ENCODE measurements at places on chromosomes 7 and 10. TPM values are rescaled to one million over a fixed set of nuclear protein-coding genes. Genes with fewer than 3 reads are reported as not detected.

GRCh38 chr10:96705134-96705533, 15.2 kb downstream of the PIK3AP1 start:
- DNase-seq = no peak

The C10orf67 gene
- not detected for total RNA-seq

The NAT16 gene
- not detected for total RNA-seq

DNA sequence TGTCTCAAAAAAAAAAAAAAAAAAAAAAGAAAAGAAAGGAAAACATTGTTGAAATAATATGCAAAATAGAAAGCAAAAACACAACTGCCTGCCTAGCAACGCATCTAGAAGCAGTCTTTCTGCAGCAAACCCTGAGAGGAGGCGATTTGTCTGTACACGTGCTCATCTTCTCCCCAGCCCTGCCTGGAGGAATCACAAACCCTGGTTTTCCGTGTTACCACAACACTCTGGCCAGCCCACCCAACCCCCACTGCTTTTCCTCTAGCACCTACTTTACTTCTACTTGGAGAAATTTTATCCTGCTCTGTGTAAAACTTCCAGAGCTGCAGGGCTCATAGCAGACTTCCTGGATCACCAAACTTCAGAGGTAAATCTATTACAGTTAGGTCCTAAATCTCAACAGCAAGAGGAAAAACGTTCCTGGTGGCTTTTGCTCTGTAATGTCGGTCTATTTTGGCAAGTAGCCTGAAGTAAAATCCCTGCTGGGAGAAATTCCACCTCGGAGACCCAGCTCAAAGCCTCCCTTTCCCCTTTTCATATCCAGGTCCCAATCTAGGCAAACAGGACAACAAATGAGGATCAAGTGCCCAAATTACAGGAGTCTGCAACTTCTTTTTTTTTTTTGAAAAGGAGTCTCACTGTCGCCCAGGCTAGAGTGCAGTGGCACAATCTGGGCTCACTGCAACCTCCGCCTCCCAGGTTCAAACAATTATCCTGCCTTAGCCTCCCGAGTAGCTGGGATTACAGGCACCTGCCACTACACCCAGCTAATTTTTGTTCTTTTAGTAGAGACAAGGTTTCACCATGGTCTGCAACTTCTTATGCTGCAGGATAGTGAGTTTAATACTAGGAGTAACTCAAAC, 91.6 kb downstream of the DNMBP start:
- DNase-seq = peak; percentile 84

GRCh38 chr7:69814421-69814962, 216.2 kb downstream of the AUTS2 start:
- DNase-seq = no peak

DNA sequence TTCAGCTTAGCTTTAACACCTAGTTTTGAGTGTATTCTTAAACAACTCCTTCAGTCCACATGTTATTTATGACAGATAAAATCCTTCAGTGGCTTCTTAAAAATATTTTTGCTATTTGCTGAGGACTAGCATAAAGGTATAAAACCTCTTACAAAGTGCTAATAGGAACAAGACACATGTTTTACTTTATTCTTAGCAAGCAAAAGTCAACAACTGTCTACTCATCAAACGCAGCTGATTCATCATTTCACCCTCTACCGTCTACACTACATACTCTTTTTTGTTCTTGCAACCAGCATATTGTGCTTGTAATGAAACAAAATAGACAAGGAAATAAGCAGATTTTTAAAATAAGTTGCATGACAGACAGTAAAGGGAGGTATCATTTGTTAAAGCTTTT, 319.7 kb downstream of the SNX13 start:
- DNase-seq = no peak

GRCh38 chr10:46091828-46092523, 45.9 kb upstream of the MSMB start:
- no peak for DNase-seq

The MINDY4 gene
- 2.7 TPM for total RNA-seq

- DNase-seq = no peak
Observed at GRCh38 chr10:24488631-24489030, 235.1 kb downstream of the ARHGAP21 start.

DNA sequence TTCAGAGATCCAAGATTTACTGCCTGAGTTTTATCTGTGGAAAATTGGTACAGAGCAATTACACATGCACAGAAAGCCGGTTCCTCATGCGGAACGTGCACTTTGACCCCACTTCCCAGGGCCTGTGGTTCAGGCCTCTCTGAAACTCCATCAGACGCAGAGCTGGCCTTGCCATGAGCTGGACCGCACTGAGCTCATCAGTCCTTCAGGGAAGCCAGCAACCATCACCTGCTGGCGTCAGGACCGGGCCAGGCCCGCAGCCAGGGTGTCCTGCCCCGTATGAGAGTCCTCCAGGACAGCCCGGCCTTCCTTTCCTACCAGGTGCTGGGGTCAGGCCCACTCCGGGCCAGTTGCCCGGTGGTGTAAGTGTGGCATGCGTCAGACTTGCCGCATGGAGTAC, 446.5 kb upstream of the FOXK1 start:
- no peak for DNase-seq

The KCND2 gene
- 0.17 TPM for total RNA-seq

The TRPV5 gene
- not detected for total RNA-seq

GRCh38 chr10:78736926-78737630, 331.7 kb upstream of the ZMIZ1 start:
- DNase-seq = no peak

The SPDYE2B gene
- total RNA-seq = not detected

DNA sequence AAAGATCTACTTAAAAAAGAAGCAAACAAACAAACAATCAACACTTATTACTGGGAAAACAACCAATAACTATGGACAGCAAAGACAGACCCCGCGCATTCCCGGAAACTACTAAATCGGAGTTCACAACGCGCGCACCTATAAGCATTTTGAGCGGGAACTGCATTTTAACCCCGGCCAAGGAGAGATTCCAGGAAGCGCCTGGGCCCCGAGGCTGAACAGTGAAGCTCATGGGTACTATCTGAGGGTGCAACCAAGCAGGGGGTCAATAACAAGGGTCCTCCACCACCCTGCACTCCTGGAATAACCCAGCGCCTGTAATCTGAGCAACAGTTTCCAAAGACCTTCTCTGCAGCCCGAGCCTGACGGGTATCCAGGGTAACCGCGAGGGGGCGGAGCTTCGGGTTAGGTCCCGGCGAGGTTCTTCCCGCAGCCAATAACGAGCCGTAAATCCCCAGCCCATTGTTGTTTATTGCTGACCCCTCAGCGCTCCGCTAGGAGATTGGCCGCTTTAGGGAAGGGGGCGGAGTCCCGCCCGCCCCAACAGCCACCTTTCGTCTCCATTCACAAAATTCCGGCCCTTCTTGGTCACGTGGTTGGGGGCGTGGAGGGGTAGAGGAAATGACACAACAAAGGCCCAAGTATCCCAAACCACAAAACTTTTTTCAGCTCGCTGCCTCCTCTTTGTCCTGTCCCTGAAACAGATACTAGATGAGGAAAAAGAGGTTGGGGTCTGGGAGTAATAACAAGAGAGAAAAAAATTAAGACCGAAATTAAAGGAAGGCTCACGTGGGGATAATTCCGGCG, 1.7 kb upstream of the ETV1 start:
- peak; percentile 97 for DNase-seq

- peak; percentile 37 for DNase-seq
Observed at GRCh38 chr10:22321924-22322640, 1.2 kb downstream of the BMI1 start.

The PNLIP gene
- total RNA-seq = not detected

DNA sequence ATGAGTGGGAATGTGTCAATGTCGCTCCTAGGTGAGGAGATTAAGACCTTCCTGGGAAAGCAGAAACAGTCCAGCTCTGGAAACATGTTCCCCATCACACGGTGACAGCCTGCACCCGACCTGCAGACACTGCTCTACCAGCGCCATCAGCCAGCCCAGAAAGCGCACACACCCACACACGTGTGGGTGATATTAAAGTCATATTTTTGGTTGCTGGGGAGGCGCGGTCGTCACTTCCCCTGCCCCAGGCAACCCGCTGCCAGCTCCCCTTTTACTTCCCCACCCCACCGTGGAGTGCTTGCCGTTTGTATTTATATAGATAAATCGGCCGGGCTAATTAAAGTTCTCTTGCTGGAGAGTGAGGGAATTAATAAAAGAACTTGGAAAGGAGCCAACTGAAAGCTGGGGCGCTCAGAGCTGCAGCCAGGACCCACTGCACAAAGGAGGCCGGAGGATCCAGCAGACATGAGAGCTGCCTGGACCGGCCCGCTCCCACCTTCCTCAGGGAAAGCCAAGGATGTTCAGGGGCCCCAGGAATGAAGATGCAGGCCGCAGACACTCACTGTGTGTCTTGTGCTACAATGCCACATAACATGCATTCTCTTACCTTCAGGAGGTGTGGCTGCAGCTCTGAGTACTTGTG, 145.2 kb upstream of the UNC5B start:
- no peak for DNase-seq

The NXPH1 gene
- total RNA-seq = not detected

DNA sequence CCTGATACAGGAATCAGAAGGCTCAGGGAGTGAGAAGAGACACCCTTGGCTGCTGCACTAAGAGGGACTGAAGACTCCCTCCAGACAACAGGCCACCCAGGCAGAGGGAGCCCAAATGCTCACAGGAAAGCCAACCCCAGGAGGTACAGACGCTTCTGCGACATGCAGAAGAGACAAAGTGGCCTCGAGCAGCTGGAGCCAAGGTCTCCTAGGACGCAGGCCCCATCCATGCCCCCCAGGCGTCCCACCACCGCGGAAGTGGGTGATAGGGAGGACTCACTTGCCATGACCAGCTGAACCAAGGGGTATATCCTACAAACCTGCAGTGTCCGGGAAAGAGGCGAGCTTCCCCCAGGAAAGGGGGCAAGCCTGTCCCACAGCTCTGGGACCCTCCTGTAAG, 56.9 kb downstream of the CTBP2 start:
- no peak for DNase-seq

The OR6V1 gene
- total RNA-seq = not detected

The RNF32 gene
- total RNA-seq = 0.23 TPM

- DNase-seq = no peak
Observed at GRCh38 chr10:32244421-32245207, 102.3 kb downstream of the EPC1 start.

GRCh38 chr10:42969147-42969546, 107.7 kb upstream of the RET start:
- no peak for DNase-seq

- no peak for DNase-seq
Observed at GRCh38 chr7:137890449-137890921, 43.7 kb upstream of the DGKI start.

- DNase-seq = no peak
Observed at GRCh38 chr10:58651040-58651439, 138.4 kb downstream of the BICC1 start.

The MAT1A gene
- total RNA-seq = not detected

The CD36 gene
- 171 TPM for total RNA-seq

DNA sequence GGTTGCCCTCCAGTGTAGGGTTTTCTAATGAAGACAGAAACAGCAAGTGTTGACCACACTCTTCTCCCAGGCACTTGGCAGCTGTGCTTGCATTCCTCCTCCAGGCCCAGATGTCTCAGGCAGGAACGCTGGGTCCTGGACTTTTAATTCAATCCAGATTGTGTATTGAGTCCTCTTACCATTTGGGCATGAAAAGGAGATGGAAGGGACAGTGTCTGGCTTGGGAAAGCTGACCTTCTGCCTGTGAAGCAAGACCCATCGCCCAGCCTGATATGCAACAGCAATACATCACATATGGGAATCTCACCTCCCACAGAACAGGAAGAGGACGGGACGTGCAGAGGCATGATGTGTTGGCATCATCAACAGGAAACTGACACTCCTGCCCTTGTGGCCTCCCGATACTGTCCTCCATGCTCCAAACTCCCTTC, 174.4 kb upstream of the LYZL2 start:
- DNase-seq = peak; percentile 34

DNA sequence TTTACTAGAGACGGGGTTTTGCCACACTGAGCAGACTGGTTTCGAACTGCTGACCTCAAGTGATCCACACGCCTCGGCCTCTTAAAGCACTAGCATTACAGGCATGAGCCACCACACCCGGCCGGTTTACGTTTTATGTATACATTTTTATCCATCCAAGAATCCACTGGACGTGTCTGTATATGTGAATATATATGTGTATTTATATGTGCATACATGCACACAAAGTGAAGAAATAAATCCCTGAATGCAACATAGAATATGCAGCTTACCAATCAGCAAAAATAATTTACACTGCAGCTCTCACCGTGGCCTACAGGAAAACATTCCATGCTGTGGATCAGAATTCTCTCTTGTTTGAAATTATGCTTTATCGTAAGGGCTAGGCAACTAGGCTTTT, 23.3 kb downstream of the DCLRE1C start:
- DNase-seq = no peak

DNA sequence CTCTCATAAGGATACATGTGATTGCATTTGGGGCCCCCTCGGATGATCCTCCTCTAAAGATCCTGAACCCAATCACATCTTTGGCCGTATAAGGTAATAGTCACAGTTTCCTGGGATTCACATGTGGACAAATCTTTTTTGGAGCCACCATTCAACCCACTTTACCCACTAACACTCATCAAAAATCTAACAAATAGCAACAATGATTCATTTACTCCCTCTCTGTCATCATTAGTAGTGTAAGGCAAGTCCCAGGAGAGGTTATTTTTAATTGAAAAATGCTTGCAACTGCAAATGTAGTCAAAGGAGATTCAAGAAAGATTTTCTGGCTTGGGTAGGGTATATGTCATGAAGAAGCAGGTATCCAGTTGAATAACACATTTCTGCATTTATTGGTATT, 9.9 kb upstream of the SMKR1 start:
- DNase-seq = no peak

DNA sequence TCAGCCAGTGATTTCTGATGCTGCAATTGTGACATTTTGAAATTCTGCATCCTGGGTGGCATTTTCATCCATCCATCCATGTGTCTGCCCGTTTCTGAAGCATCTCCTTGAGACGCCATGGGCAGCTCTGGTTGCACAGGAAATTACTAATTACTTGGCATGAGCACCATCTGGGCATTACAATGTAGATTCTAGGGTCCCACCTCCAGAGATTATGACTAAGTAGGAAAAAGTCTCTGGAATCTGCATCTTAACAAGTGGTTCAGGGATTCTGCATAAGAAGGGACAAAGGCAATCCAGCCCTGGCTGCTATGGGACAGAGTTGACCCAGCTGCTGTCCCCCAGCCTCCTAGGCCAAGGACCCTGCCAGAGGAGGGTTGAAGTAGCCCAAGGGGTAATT, 65.3 kb downstream of the CUZD1 start:
- DNase-seq = peak; percentile 45

The GFRA1 gene
- 51.3 TPM for total RNA-seq

Measured in dermis blood vessel endothelial cell (primary cell).